Adrenal gland (tissue), 19 donors: ENCODE measurements at places on chromosomes 11 and 22. TPM values are rescaled to one million over a fixed set of nuclear protein-coding genes. Genes with fewer than 3 reads are reported as not detected.

Gene WNT11
- 62.8 TPM for total RNA-seq

Gene MMP8
- total RNA-seq, result not detected

Gene CHRNA10
- 0.72 TPM for total RNA-seq

Gene MACROD1
- total RNA-seq, result 15.9 TPM

Gene ART1
- 0.55 TPM for total RNA-seq

Gene FAM83F
- total RNA-seq, result 0.06 TPM

Gene ZBED5
- total RNA-seq, result 22.6 TPM

Gene FGF4
- not detected for total RNA-seq

Gene SLC22A12
- not detected for total RNA-seq
